HAP-1 (cell line): ENCODE measurements at places on chromosomes 3 and 15.

- peak; percentile 6 for DNase-seq
These were observed 331.4 kb upstream of the WNT5A start for GRCh38 chr3:55818485-55818884.

GRCh38 chr3:140545756-140546155 lies 132.1 kb upstream of the TRIM42 start:
- DNase-seq, result no peak

DNA sequence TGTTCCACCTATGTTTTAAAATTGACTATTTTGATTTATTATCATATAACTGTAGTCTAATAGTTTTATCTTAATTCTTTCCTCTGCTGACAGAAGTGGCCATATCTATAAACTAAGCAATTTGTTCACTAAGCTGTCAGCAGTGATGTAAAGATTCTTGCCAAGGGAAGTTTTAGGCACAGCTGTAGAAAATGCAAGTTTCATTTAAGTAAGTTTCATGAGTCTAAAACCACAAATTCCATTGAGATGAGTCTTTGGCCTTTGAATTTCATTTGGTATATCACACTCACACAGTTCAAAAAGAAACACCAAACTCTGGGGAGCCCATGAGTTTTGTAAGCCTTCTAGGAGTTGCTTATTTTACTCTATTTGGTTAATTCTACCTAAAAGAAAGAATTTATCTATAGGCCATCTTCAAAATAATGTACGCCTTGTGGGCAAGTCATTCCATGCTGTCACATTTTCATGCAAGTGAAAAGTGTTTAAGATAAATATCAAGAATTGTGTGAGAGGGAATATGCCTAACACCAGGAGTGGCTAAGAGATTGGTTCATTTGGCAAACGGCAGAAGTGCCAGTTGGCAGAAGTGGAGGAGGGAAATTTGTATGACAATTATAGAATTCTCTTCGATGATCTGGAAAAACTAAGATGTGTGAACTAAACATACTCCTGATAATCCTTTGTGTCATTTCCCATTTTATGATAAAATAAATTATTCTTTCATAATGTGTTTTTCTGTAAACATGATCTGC lies 292.9 kb downstream of the ZIC4 start:
- no peak for DNase-seq

DNA sequence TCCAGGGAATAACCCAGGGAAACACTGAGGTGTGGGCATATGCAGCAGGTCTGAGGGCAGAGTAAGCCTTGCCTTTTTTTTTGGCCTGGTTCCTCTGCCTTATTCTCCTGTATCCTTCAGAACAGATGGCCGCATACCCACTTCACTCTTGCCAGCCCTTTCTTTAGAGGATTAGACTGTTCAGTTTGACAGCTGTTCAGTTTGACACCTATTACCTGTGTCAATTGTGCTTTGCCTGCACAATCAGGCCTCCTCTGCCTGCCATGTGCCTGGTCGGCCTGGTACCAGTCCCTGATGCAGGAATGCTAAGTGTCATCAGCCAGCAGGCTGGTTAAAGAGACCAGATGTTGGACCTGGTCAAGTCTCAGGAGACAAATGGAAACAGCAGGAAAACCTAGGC lies 22.3 kb downstream of the TM6SF1 start:
- no peak for DNase-seq

GRCh38 chr3:13860001-13860400 lies 19.9 kb downstream of the WNT7A start:
- no peak for DNase-seq

- DNase-seq, result no peak
These were observed 242.1 kb downstream of the ZIC1 start for GRCh38 chr3:147651107-147651778.

- peak; percentile 28 for DNase-seq
These were observed 100.3 kb downstream of the MECOM start for GRCh38 chr3:169562988-169563774.

GRCh38 chr3:125349556-125350165 lies 25.5 kb downstream of the ZNF148 start:
- DNase-seq, result no peak

DNA sequence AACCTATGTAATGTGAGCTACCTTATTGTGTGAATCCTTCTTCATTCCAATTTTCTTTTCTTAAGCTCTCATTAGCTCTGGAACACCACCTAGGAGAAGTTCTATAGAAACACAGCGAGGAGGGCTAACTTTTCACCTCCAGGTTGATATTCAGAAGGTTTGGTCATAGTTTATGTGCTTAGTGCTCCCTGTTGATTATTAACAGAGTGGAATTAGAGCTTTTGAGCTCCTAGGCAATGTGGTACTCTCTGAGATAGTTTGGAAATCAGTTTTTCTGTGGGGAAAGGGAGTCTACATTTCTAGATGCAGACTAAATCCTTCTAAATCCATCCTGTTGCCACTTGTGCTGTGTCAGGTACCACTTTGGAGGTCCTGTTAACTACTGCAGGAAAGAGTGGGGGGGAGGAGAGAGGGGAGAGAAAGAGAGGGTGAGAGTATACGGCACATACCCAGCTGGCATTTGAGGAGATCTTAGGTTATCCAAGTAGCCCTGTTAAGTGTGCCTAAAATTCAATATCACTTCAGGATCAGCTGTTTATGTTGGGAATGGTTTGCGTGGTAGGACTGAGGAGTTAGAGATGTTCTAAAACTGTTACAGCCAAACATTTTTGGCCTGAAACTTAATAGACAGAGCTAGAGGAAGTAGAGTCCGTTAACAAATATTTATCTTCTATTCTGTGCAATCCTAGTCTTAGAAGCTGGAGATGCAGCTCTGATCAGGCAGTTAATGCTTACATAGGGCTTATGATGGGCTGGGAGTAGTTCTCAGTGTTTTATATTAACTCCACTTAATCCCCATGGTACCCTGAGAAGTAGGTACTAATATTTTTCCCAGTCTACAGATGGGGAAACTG lies 117.5 kb upstream of the PROK2 start:
- no peak for DNase-seq

DNA sequence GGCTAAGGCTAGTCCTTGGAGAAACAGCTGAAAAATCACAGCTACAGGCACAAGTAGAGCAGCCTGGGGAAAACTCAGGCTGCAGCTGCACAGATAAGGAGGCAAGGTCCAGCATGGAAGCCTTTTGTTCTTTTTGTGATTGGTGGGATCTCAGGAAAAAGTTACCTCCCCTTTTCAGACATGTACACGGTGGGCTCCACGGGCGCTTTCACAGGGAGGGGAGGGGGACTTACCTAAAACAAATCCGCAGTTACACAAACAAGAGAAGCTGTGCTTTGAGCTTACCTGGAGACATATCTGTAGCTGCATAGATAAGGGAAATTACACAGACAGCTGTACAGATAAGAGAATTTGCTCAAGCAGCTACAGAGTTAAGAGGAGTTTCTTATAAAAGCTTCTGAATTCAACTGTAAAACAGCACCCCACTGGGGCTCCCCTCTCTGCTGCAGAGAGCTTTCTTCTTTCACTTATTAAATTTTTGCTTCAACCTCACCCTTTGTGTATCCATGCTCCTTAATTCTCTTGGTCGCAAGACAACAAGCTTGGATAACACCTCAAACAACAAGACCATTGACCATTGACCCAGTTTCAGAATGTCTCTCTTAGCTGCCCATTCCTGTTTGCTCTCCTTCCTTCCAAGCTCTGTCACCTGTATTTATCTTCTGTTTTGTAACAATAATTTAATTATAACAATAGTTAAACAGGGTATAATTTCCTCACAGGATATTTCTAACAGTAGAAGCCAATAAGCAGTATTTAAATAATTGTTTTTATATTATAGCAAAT lies 10.9 kb upstream of the CD200 start:
- DNase-seq, result no peak

DNA sequence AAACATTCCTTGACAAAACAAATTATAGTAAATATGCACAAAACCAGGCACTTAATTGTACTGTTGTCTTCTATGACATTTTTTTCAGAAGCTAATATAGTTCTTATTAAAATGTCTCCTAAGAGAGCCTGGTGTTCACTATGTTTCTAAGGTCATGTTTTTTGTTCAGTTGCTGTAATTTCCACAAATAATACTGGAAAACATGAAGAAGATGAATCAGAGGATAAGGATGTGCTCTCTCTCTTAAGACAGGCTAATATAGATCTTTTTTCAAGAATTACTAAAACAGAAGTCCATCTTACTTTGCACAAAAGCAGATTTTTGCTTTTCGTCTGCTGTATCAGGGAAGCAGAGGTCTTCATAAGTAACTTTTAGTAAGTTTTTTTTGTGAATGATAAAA lies 823.0 kb upstream of the NECTIN3 start:
- no peak for DNase-seq

DNA sequence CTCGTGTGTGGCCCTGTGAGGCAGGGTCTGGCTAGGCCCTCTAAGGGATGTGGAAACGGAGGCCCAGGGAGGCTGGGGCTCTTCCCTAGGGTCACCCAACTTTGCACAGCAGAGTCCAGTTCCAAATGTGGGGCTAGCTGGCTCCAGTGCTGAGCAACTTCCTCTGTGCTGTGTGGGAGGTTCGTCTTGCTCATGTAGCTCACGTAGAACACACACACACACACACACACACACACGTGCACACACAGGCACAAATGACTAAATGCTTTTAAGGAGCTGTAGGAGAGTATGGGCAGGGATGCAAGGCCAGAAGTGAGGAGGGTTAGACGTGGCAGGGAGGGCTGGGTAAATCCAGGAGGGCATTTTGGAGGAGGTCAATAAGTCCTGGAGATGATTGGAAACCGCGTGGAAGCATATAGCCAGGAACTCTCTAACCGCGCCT lies 213.8 kb downstream of the RPLP1 start:
- DNase-seq, result no peak

- no peak for DNase-seq
These were observed 122.1 kb upstream of the TMEM108 start for GRCh38 chr3:132916096-132916495.

- DNase-seq, result peak; percentile 51
These were observed 14.6 kb downstream of the XIRP1 start for GRCh38 chr3:39177708-39178332.

DNA sequence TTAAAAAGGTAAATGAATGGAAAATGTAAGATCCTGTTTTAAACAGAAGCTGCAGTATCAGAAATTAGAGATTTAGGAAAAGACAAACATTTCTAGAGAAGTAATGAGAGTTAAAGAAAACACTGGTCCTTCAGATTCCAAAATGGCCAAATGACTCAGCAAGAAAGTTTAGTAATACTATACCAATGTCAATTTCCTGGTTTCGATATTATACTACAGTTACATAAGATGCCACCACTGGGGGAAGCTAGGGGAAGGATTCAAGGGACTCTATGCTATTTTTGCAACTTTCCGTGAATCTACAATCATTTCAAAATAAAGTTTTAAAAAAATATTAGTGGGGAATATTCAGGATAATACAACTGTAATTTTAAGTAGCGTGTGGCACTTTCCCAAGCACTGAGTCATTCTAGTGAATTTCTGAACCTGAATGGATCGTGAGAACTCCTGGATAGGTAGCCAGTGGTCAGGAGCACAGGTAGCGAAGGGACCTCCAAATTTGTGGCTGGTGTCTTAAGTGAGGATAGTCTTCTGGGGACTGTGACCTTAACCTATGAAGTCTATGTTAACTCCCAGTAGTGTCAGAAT lies 37.6 kb downstream of the TMCC1 start:
- no peak for DNase-seq

GRCh38 chr15:91801836-91802534 lies 51.5 kb upstream of the SLCO3A1 start:
- no peak for DNase-seq

- no peak for DNase-seq
These were observed 130.1 kb upstream of the BHLHE40 start for GRCh38 chr3:4849136-4849535.

- no peak for DNase-seq
These were observed 95.6 kb downstream of the ECT2 start for GRCh38 chr3:172846103-172846561.

- DNase-seq, result no peak
These were observed 476.7 kb downstream of the OCA2 start for GRCh38 chr15:27622371-27622770.

- DNase-seq, result no peak
These were observed 53.3 kb downstream of the ST6GAL1 start for GRCh38 chr3:186983659-186984058.

DNA sequence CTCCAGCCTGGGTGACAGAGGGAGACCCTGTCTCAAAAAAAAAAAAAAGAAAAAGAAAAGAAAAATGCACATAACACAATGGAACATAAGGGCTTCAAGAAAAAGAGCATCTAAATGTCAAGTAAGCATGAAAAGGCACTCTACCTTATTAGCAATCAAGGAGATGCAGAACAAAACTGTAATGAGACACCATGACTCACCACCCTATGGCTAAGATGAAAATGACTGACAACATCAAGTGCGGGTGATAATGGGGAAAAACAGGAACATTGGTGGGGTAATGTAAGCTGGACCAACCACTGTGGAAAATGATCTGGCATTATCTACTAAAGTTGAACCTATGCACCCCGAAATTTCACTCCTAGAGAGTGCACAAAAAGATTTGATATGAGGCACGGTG lies 19.6 kb upstream of the NSMCE3 start:
- DNase-seq, result no peak

DNA sequence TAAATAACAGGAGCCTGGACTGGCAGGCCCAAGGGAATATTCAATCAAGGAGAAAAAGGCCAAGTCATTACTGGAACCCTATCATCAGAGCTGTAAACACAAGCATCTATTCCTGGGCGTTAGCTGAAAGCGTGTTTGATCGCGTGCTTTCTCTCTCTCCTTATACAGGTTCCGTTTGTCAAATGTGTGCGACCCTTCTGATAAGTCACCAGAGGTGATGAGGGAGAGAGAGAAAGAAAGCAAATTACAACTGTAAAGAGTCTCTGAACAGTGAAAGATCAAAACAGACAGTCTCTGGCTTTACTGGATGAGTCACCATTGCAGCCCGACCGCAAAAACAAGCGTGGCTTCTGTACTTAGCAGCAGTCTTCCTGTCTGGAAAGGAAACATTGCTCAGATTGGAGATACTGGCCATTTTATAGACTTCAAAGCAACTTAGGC lies 39.5 kb upstream of the TPRG1 start:
- no peak for DNase-seq

DNA sequence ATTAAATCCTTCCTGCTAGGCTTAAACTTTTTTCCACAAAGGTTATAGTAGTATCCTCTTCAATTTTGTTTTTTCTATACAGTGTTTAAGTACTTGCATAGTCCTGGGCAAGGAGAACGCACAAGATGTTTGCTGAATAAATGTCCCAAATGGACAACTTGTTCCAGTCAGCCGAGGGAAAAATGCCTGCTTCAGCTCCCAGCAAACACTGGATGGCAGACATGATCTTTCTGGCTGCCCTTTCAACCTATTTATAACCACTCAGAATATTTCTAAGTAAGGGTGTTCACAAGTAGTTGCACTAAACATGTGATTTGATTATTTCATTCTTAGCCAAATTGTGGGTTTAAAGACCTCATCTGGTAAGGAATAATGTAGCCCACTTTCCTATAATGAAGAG lies 29.8 kb downstream of the GNB4 start:
- DNase-seq, result no peak

DNA sequence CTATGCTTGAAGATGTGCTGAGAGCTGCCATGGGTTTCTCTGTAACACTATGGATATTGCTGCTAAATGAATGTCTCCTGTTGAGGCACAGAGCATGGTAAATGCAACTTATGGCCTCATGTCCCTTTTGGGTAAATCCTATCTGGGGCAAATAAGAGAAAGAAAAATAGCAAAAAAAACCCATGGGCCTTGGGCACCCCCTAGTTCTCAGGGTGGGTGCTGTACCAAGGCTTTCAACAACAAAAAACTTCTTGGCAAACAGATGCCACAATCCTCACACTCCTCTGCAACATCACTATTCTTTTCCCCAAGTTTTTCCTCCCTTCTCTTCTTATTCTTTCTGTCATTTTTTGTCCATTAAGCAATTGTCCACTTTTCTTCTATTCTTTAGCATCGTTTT lies 340.1 kb upstream of the ROBO2 start:
- no peak for DNase-seq
